ENCODE measurements at places on chromosomes 4 and X.

GRCh38 chrX:17464194-17464593 lies 89.2 kb downstream of the NHS start:
- DNase-seq = no peak

DNA sequence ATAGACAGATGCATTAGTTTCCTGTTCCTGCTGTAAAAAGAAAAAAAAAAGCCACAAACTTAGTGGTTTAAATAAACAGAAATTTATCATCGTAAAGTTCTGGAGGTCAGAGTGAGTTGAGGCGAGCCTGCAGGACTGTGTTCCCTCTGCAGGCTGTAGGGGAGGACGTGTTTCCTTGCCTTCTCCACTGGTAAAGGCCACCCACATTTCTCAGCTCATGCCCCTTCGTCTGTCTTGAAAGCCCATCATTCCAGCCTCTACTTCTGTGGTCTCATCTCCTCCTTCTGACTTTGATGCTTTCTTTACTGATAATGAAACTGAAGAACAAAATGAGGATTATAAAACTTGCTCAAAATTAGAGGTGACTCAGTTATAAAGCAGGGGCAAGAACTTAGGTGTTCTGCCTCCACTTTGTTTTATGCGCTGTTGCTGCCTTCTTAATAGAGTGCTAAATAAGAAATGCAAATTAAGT lies 143.0 kb downstream of the STIM2 start:
- DNase-seq = no peak

DNA sequence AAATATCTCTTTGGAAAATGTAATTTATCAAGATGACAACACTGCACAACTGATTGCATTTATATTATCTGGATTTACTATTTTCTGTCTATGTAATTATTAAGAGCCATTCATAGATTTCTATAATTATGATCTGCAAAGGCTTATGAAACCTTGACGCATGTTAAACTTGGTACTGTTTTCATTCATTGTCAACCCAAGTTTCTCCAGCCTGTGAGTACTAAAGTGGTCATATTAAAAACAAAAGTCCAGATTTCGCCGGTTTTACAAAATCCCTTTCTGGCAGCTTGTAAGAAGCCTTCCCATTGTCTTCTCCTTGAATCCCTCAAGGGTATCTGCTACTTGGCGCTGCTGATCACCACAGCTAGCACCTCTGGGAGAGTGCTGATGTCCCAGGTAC lies 19.7 kb upstream of the GRPR start:
- DNase-seq = no peak

- no peak for DNase-seq
Measured at GRCh38 chr4:142535009-142535408, 311.1 kb downstream of the INPP4B start.

DNA sequence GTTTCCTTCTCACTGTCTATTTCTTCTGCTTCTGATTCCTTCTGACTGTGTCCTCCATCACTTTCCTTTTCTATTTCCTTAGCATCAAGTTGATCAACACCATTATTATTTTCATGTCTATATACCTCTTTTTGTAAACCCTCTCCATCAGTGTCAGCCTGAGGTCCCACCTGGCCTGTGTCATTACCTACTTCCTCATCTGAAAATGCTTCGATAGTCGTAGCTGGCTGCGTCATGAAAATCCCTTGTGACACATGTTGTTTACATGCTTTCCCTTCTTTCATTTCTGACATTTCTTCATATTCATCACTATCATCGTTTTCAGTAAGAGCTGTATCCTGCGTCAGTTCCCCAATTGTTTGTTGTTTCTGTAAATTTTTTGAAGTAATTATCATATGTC lies 39.6 kb downstream of the RPGR start:
- DNase-seq = no peak

- no peak for DNase-seq
Measured at GRCh38 chr4:11602606-11603340, 174.1 kb upstream of the HS3ST1 start.

DNA sequence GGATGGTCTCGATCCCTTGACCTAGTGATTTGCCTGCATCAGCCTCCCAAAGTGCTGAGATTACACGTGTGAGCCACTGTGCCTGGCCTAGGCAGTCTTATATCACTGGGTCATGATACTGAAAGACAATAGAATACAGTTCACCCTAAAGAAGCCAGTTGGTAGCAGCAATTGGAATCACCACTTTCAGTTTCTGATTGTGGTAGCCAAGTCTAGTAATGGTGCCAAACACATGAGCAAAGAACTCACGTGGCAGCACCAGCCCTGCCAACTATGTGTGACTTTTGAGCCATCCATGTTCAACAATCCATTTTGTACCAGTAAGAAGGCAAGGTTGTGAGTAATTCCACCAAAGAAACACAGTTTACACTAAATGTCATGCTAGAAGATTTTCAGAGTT lies 548.4 kb downstream of the KLHL13 start:
- DNase-seq = no peak

DNA sequence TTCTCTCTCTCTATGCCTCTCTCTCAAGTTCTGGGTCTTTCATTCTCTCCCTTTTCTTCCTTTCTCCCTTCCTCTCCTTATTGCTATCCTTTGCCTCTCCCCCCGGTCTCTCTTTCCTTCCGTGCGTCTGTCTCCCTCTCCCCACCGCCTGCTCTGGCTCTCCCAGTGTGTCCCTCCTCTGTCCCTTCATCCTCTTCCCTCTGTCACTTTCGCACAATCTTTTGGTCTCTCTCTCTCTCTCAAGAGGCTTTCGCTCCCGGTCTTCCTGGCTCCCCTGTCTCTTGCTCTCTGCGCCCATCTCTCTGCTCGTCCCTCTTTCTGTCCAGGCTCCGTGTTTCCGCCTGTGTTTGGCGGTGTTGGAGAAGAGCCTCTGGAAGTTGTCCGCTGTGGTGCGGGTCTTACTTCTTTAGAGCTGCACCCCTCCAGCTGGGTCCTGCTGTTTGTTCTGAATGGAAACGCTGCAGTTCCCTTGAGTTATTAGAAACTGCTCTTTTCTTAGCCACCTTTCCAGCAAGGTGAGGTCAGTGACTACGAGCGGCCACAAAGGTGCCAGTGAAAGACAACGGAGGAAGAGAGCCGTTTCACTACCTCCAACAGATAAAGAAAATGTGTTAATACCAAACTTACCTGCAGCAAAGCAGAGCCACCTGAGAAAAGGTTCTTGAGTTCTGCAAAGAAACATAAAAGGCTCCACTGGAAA lies 1.1 kb downstream of the BMPR1B start:
- DNase-seq = no peak

DNA sequence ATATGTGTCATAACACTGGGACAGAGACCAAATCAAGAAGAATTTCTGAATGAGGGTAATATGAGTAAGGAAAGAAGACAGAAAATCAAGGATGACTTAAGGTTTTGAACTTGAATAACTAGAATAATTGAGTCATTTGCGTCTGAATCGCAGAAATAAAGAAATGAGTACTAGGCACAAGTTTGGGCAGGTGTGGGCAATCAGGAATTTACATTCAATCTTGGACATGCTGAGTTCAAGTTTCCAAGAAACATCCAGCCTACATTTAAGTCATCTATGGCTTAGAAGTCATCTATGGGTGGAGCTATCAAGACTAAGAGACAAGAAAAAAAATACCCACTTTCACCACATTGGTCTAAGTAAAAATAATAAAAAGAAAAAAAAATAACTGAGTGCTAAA lies 30.4 kb upstream of the WDR44 start:
- DNase-seq = no peak

- DNase-seq = peak; percentile 24
Measured at GRCh38 chr4:181140037-181140603, 1103.1 kb upstream of the TENM3 start.

GRCh38 chr4:154566639-154567204 lies 3.9 kb downstream of the FGB start:
- no peak for DNase-seq

- no peak for DNase-seq
Measured at GRCh38 chr4:175341203-175341755, 423.1 kb downstream of the ADAM29 start.

- no peak for DNase-seq
Measured at GRCh38 chr4:15757054-15757453, 21.1 kb upstream of the CD38 start.

Measured in NCI-H146 (cell line).